ENCODE measurements at places on chromosomes 7 and 10.
A peak's percentile ranks its signal among the peaks of the same experiment; 100 is the strongest.

GRCh38 chr7:92832534-92833023 lies 3.8 kb downstream of the CDK6 start:
- DNase-seq: no peak

- DNase-seq: no peak
Observed at GRCh38 chr10:103499881-103500280, 6.4 kb downstream of the NEURL1 start.

DNA sequence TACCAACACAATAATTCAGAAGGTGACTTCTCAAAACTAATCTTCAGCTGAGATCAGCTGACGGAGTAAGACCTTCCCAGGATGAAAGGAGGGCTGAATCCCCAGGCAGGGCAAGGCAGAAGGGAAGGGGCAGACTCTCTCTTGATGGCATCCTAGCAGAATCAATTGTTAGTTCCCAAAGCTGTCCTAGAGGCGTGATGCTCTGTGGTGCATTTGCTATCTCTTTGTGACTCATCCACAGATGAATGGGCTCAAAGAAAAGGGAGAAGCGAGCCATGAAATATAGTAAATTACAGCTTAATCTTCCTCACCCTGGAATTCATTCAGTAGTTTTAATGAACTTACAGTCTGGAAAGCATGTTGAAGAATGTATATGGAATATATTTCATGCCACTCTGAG lies 37.2 kb downstream of the PDE1C start:
- DNase-seq: no peak

DNA sequence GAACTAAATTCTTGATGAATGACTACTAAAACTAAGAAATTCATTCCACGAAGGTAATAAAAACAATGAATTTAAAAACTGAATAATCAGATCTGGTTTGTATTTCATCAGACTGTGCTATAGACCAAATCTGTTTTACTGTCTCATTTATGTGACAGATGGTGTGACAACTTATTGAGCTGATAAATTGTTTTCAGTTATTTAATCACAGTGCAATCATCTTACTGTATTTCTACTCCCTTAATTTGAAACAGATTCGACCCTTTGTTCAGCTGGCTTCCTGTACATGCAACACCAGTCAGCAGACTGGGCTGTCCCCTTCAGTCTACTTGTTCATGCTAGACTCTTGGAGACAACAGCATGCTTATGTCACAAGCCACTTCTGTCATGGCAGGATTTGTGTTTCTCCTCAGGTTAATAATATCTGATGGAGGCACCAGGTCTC lies 150.9 kb downstream of the MBL2 start:
- DNase-seq: no peak

DNA sequence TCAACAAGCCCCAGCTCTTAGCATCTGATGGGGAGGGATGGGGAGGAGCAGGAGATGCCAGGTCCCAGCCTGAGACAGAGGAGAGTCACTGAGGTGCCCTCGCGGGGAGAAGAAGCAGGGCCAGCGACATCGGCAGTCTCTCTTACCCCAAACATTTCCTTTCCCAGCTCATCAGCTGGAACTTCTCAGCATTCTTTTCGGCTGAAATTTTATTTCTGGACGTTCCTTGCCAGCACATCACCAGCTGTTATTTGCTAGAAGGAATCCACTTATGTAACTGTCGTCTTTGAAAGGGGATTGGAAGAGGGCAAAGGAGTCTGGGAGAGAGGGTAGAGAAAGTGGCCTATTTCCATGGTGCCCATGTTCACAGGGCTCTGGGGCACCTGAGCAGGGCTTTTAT lies 101.0 kb upstream of the SHH start:
- no peak for DNase-seq

- DNase-seq: no peak
Observed at GRCh38 chr7:37348982-37349381, 99.7 kb downstream of the ELMO1 start.

DNA sequence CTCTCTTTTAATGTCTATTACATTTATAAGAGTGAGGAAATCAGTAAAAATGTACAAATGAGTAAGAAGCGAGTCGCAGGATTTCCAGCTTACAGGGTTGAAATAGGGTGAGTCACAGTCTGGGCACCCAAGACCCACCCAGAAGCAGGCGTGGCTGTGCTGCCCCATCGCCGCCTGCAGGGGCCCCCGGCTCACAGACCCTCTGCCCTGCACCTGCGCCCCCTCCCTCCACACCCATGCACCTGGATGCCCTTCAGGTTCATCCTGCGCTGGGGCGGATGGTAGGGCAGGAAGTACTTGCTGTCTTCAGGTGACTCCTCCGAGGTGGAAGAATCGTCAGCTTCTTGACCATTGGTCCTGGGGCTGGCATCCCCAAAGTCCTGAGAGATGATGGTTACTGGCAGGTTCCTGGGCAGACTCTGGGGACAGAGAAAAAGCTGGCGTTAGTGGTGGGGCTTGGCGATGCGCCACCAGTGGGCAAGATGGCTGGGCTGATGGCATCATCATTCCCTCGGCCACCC lies 90.2 kb upstream of the GNA12 start:
- no peak for DNase-seq

GRCh38 chr10:61835946-61836887 lies 65.3 kb upstream of the ARID5B start:
- no peak for DNase-seq

GRCh38 chr10:102001435-102002068 lies 54.4 kb downstream of the ARMH3 start:
- DNase-seq: no peak

DNA sequence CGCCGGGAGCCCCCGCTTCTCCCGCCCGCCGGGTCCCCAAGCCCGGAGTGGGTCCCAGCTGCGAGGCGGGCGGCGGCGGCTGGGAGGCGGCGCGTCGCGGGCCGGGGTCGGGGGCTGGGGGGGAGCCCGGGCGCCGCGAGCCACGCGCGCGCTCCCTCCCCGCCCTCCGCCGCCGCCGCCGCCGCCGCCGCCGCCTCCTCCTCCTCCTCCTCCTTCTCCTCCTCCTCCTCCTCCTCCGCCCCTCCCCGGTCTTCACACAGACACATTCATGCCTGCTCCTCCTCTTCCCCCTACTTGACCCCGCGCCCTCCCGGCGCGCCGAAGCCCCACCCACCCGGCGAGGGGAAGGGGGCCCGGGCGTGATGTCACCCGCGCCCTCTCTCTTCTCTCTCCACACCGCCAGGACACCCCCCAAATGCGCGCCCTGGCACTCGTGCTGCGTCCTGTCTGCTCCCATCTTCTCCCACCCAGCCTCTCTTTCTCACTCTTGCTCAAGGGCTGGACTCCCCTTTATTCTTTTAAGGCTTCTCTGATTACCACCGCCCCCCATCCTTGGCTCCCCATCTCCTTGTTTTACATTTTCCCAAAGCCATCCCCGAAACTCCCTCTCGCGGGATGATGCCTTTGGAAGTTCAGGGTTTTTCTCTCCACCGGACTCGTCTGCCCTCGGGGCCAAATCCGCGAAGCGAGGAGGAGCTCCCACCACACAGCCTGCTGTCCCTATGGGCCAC lies 967 bp upstream of the GLI3 start:
- no peak for DNase-seq

GRCh38 chr10:78375854-78376785 lies 342.5 kb downstream of the RPS24 start:
- no peak for DNase-seq

DNA sequence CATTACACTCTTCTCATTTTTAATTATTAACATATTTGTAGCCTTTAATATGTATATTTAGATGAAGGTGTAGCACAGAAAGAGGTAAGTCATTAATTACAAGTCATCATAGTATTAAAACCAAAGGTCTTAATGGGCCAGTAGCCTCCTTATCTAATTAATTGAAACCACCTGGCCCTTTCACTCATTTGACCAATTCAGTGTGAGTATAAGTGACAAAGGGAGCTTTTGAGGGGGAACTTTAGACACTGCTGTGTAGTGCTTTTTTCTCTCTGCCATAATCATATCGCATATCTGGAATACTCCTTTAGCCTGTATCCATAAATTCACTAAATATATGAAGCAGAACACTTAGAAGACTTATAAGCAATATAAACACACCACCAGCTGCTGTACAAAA lies 562.9 kb upstream of the POT1 start:
- no peak for DNase-seq

DNA sequence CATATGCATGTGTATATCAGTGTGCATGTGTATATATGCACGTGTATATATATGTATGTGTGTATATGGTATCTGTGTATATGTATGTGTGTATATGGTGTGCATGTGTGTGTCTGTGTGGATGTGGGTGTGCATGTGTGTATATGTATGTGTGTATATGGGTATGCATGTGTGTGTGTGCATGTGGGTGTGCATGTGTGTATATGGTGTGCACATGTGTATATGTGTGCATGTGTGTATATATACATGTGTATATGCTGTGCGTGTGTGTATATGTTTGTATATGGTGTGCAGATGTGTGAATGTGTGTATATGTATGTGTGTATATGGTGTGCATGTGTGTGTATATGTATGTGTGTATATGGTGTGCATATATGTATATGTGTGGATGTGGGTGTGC lies 245.2 kb downstream of the ADAM12 start:
- DNase-seq: no peak

DNA sequence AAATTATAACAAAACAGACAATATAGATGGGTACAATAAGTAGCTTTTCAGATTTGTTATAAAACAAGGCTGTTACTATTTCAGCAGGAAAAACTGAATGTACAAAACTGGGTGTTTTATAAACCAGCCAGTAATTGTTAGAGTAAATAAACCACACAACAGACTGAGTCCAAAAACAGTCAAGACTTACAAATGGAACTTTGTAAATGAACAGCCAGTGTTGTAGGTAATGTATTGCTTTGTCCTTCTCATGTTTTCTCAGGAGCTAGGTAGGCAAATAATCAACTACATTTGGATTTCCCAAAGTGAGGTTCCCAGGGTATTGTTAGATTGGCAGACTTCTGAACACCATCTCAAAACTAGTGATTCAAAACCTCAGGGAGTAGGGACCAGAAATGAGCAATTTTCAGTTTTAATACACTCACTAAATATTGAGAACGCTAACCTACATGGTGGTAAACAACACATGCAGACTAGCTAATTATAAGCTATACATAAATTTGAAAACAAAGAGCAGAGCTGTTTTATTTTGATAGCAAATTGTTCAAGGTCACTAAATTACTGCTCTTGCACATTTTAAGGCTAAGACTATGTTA lies 36.2 kb downstream of the HERPUD2 start:
- no peak for DNase-seq

GRCh38 chr10:128080231-128080630 lies 46.0 kb downstream of the MKI67 start:
- DNase-seq: no peak

- DNase-seq: no peak
Observed at GRCh38 chr10:132591166-132591971, 53.8 kb downstream of the INPP5A start.

DNA sequence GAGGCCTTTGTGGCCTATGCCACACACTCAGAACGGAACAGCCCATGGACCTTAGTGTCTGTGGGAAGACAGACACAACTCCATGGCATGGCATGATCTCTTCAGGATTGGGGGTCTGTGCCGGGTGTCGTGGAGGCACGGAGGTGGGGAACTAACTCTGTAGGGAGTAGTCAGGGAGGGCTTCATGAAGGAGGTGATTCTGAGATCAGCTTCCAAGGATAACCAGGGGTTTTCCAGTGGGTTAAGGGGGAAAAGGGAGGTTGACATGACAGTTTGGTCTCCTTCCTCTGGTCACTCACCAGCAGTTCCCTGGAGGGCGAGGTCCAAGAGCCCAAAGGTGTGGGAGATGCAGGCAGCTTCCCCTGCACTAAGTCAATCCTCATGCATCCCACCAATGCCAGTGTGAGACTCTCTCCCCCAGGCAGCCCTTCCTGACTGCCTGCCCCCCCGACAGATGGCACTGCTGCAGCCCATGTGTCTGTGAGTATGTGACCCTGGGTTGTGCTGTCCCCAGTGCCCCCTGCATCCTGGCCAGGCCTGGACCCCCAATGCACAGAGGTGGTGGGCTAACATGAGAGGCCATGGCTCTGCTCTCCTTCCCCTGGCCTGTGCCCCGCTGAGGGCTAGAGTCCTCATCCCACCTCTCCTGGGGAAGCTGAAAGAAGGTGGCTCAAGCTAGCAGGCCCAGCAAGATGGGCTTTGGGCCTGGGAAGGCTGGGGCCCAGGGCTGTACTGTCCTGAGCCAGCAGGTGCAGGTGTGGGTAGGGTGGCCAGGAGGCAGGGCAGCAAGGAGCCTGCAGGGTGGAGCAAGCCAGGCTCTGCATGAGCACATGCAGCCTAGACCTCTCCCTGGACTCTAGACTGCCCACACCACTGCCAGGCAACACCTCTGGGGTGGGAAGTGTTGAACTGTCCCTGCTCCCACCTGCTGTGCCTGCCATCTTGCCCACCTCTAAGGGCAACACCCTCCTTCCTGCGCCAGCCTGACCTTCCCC lies 39.7 kb downstream of the RASGEF1A start:
- DNase-seq: no peak

- no peak for DNase-seq
Observed at GRCh38 chr10:32245760-32246159, 101.2 kb downstream of the EPC1 start.

DNA sequence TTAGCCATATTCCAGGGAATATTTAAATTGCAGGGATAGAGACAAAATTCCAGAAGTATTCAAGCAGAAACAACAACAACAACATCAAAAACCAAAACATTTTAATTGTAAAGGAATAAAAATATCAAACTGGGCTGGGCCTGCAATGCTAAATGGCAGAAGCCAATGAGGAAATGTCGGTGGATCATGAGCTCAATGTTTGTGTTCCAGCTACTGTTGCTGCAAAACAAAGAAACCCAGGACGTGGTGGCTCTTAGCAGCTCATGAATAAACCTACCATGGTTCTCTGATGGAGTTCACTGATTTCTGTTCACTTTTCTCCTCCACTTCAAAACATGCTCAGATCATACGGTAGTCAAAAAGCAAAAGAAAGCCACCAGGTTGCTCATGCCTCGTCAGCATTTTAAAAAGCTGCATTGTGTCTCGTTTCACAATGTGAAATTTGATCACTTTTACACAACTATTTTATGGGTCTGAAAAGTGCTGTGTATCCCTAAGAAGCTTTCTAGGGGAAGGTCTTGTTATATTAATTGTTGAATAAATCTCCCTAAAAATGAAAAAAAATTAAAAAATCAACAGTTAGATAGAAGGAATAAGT lies 54.0 kb downstream of the ASNS start:
- no peak for DNase-seq

DNA sequence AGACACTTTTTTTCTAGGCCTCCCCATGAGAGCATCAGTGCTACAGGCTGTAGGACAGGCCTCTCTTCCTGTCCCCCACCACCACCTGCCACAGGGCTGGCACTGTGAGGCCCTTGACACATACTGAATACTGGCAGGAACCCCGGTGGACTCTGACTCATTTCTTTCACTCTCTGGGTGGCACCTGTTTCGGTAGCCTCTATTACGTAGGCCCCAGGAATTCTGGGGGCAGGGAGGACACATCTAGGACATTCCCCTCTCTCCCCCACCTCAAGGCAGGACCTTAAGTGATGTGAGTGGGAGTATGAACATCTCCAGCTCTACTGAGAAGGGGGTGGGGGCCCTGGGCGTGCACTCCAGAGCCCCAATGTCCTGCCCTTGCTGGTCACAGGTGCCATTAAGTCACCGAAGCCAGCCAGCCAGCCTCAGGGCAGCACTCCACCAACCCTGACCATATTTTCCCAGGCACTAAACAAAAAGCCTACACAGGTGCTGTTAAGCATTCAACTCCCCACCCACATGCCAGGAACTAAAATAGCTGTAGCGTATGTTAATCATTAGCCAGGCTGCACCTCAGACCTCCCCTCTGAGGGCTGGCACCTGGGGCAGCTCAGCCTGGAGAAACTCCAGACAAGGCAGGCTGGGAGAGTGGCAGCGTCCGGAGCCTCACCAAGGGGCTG lies 8.9 kb downstream of the ANXA11 start:
- DNase-seq: peak; percentile 51

- no peak for DNase-seq
Observed at GRCh38 chr7:17746020-17746530, 194.2 kb downstream of the SNX13 start.
